Peyer's patch (tissue), 4 donors: ENCODE measurements at places on chromosomes 5 and 9.

DNA sequence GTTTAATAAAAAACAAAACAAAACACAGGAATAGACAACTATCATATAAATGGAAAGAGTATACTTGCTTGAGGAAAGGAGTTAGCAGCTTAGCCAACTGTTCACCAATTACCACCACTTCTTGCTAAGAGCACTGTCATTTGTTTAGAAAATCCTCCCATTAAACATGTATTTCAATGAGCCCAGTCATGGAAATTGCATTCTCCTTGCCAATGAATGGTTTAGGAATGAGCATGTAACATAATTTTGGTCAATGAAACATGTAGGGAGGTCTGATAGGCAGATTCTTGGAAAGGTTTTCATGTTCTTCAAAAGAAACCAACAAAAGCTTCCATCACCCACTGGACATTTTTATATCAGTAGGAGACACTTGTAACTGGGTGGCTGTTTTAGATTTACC lies 502.8 kb upstream of the PAPPA start:
- DNase-seq: no peak

- no peak for DNase-seq
Observed at GRCh38 chr9:128408963-128409431, 11.7 kb upstream of the CERCAM start.

- DNase-seq: no peak
Observed at GRCh38 chr5:54868511-54869483, 116.6 kb downstream of the ESM1 start.

DNA sequence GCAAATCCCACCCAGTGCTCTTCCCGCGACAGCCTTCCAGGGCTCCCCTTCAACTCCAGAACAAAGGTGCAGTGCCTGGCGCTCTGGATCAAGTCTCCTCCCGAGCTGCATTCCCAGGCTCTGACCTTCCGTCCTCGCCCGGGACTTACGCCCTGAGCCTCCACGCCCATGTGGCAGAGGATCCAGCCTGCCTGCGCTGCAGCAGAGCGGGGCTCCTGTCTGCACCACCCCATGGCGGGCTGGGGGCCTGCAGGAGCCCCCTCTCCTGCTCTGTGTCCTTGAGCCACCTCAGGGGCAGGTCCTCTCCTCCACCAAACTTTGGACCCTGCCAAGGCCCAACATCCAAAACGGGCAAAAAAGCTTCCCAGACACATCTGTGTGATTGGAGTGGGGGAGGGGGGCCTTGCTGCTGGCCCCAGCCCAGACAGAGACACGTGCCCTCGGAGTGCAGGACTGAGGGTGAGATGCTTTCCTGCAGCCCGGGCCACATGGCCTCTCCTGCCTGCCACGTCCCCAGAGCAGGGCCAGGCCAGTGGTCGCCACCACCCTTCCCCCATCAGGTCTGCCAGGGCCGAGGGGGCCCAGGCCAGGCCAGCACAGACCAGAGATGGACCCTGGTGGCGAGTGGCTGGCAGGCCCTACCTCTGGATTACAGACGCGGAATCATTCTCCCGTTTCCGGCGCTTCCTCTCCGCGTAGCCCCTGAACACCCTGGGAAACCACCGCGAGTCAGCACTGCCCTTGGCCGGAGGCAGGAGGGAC lies 4.4 kb downstream of the NSMF start:
- peak; percentile 73 for DNase-seq

DNA sequence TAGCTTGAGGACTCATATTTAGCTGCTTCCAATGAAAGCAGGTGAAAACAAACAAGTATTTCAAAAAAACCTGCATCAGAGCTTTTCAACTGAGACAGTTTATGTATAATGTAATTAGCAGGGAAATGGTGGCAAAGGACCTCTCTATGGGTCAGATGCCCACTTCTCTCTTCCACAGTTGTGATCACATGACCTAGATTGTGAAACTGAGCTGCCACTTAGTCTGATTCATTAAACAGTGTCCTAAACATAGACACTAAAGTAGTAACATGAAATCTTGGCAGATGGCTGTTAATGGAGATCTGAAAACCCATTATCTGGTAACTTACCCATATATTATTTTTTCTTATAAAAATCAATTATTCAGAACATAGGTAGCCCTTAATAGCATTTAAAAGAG lies 663.6 kb upstream of the RIOK2 start:
- no peak for DNase-seq

DNA sequence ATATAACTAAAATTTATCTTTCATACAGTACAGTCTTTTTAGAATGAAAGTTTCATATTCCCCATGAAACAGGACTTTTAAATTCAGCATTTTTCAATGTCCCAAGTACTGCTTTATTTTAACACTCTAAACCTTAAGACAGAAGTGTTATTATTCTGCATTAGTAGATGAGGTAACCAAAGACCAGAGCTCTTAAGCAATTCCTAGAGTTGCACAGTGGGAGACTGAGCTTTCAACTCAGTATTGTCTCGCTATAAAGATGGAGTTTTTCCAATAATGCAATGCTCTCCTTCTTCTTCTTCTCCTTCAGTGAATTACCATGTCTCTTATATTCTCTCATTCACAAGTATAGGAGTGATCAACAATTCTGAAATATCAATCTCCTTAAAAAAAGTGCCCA lies 479.7 kb downstream of the CETN3 start:
- no peak for DNase-seq

- DNase-seq: peak; percentile 33
Observed at GRCh38 chr9:136944212-136944518, 373 bp downstream of the FBXW5 start.

- no peak for DNase-seq
Observed at GRCh38 chr9:114169952-114170770, 14.8 kb downstream of the COL27A1 start.

- DNase-seq: no peak
Observed at GRCh38 chr5:143222287-143223231, 180.9 kb downstream of the NR3C1 start.

DNA sequence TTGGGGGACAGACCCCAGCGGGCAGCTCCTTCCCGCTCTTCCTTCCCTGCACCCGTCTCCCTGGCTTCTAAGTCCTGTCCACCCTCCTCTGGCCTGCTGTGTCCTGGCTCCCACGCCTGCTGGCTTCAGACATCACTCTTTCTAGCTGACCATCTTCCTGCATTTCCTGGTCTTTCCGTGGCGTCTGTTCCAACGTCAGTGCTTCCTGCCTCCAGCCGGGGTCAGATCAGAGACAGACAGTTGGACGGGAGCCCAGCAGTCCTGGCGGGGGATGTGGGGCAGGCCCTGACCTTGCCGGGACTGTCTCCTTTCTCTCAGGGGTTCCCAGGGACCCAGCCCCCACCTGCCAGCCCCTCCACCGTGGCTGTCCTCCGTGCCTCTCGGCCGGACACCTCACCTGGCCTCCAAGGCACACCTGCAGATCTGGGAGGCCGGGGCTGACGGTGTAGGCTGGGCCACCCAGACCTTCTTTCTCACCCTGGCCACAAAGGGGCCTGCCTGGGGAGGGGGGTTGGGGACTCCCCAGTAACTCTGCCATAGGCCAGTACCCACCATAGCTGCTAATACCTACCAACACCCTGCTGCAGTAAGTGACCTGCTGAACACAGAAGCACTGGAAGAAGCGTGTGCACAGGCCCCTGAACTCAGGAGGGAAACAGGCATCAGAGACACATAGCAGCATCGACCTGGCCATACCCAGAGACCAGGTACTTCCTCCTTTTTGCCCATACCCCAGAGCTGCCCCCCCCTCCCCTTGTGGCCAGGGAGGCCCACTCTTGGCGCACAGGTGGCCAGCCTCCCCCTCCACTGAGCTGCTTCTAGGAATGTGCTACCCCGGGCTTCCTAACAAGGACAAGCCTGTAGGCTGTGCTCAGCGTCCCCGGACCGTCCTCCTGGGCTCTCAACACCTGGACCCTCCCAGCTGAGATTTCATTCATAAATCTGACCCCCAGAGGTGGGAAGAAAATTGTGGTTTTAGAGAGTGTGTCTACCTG lies 5.1 kb downstream of the NRARP start:
- no peak for DNase-seq

GRCh38 chr9:20941174-20941690 lies 90.2 kb downstream of the HACD4 start:
- DNase-seq: peak; percentile 79

GRCh38 chr5:10441083-10441991 lies at the start of gene ROPN1L:
ROPN1L (plus strand) TSS chr5:10441879; CDS start chr5:10442168, 289 bp downstream.
- DNase-seq: peak; percentile 91

DNA sequence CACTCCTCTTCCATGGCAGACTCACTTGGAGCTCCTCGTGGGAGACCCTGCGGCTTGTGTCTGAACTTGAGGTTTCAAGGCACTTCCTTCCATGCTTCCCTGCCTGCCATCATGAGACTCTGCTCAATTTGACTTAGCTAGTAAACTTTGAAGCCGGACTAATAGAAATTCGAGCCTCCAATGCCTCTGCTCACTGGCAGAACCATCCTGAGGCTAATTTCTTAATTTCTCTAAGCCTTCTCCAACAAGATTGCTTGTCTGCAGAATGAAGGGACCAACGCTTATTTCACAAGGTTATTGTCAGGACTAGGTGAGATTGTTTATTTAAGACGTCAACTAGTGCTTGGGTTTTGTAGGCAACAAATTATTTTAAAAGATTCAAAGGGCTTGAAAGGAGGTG lies 3.2 kb downstream of the POU4F3 start:
- no peak for DNase-seq

- no peak for DNase-seq
Observed at GRCh38 chr5:135999406-136000139, 29.2 kb upstream of the TGFBI start.

GRCh38 chr9:23467276-23467675 lies 358.8 kb downstream of the ELAVL2 start:
- no peak for DNase-seq

- no peak for DNase-seq
Observed at GRCh38 chr9:133892193-133892920, 99.8 kb downstream of the VAV2 start.

- no peak for DNase-seq
Observed at GRCh38 chr5:7668627-7669026, 182.3 kb downstream of the CFAP90 start.

DNA sequence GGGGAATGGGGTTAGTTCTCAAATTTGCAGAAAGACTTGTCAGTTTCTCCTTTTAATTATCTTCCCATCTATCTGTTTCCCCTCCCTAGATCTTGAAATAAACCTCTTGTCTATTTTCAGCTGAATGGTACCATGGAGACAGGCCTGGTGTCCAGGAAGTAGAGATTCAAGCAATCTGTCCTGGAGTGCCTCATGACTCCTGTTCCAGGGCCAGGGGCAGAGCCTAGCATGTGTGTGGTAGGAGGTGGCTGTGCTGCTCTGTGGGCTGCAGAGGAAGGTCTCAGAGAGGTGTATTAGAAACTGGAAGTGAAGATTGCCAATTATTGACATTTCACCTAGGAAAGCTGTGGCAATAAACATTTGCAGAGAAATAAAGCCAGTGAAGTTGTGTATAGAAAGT lies 175.8 kb upstream of the ATP10B start:
- DNase-seq: no peak

GRCh38 chr9:82601293-82601771 lies 461.6 kb downstream of the RASEF start:
- DNase-seq: no peak

DNA sequence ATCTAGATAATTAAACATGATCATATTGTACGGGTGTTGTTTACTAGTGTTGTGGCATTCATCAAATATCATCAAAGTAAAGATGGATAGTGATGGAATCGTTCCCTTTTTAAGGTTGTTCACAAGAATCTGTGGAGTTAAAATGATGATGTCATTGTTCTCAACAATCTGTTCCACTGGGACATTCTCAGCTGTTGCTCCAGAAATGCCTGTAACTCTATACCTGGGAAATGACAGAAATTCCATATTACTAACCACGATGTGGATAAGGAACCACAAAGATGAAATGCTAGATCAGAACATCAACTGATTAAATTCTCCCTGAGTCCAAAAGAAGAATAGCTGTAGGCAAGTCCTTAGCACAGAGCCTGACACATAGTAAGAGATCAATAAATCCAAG lies 38.0 kb downstream of the RIGI start:
- DNase-seq: no peak

GRCh38 chr5:120848883-120849282 lies 384.8 kb downstream of the PRR16 start:
- DNase-seq: no peak

DNA sequence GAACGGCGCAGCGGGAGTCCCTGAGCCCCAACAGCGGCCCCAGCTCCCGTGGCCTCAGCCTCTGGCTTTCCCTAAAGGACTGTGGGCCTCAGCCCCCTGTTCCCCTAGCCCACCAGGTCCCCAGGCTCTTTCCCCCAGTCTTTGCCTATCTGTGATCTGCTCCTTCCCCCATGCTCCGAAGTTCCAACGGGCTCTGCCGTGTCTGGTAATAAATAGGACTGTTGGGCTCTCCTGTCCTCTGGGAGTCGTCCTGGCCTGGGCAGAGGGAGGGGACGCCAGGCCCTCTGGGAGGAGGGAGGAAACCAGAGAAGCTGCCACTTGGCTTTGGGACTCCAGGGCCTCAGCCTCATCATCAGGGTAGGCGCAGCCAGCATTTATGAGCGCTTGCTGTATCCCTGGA lies 28.1 kb downstream of the ADGRD2 start:
- DNase-seq: no peak

- DNase-seq: no peak
Observed at GRCh38 chr9:121240472-121241135, 27.4 kb upstream of the GSN start.

DNA sequence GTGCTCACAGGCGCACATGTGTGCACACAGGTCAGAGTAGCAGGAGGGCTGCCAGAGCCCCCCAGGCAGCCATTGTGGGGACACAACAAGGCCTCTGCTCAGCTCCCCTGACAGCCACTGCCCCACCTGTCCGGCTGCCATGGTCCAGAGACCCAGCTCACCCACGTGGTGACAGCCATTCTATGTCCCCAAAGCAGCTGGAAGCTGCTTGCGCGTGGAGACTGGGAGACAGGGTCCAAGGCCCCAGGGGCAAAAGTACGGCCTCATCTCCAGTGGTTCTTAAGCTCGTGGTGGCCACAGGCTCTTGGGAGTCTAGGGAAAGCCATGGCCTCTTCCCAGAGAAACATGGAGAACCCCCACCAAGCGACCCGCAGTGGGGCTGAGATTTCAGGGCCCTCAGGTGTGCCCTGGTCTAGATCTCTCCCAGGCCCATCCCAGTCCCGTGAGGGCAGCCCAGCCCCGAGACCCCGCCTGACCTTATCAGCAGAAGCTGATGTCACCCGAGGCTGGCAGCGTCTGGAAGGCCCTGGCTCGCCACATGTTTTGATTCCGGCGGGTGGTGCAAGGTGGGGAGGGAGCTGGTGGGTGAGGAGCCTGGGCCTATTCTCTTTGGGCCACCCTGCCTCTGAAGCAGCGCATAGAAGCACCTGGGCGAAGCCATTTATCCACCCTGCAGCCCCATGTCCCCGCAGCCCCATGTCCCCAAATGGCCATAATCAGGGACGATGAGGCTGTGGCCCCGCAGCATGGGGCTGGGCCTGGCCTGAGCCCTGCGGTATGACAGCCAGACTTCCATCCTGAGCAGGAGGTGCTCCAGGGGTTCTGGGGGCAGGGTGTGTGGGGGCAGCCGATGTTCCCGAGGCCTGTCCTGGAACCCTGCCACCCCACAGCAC lies 31.7 kb downstream of the GLT6D1 start:
- DNase-seq: no peak
